ENCODE measurements at places on chromosomes 2 and 18.

- no peak for DNase-seq
Observed at GRCh38 chr2:120780402-120780801, 44.7 kb downstream of the GLI2 start.

DNA sequence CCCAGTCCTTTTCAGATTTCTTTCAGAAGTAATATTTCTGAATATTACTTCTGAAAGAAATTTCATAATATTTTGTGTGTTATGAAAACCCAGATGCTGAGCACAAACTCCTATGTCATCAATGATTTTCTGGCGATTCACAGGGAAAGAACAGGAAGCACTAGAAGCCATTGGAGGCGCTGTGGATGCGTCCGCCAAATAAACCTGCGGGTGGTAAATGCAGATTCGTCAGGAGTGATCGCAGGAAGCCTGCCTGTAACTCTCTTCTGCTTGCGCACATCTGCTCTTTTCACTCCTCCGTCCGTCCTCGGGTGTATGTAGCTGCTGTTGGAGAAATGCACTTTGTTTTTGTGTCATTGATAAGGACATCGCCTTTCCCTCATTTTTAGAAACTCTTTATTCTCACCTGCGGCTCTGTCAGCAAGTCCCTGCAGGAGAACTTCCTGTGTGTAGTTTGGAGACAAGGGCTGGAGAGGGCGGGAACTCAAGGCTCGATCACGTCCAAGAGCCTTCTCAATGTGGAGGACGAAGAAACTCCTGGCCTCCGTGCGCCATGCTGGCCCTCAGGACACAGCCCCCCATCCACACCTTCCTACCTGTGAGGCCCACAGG is 483.8 kb downstream of the GALR1 start:
- DNase-seq: no peak

DNA sequence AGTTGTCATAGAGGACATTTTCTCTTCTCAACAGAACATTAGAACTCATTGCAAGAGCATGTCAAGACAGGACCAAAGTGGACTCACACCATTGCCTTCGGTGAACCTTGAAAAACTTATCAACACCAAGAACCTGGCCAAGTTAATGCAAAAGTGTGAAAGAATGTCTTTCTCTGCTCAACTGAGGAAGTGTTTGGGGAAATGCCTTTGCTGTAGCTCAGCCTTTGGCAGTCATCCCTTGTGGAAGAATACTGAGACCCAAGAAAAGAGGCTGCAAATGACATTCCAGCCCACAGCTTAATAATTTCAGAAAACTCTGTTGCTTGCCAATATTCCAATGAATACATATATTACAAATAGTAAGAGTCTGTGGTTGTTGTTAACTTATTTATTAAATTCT is 728.8 kb upstream of the PIK3C3 start:
- peak; percentile 6 for DNase-seq

DNA sequence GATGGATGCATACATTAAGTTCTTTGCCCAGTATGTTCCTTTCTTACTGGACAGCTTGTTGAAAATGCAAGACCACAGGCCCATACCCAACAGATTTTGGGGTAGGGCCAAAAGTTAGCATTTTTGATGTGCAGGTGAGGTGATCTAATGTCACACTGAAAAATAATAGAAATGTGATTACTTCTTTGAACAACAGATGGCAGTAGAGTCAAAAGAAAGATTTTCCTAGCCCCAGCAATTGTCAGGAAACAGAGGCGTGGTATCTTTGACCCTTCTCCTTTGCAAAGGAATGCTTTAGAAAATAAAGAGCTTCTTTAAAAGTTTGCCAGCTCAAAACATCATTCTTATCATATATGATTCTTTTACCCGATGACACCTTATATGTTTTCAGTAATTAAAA is 343.6 kb upstream of the SYT4 start:
- DNase-seq: no peak

- DNase-seq: no peak
Observed at GRCh38 chr18:51278045-51278649, 80.7 kb upstream of the MEX3C start.

- DNase-seq: no peak
Observed at GRCh38 chr2:225036431-225036830, 5.8 kb downstream of the DOCK10 start.
